ENCODE measurements at places on chromosomes 6 and 20.

GRCh38 chr6:105304366-105304765, 98.5 kb downstream of the PREP start:
- DNase-seq = no peak

- DNase-seq = no peak
These were observed 637 bp upstream of the RPF2 start for GRCh38 chr6:110981202-110981600.

GRCh38 chr20:9909167-9909566, 70.3 kb upstream of the PAK5 start:
- no peak for DNase-seq

DNA sequence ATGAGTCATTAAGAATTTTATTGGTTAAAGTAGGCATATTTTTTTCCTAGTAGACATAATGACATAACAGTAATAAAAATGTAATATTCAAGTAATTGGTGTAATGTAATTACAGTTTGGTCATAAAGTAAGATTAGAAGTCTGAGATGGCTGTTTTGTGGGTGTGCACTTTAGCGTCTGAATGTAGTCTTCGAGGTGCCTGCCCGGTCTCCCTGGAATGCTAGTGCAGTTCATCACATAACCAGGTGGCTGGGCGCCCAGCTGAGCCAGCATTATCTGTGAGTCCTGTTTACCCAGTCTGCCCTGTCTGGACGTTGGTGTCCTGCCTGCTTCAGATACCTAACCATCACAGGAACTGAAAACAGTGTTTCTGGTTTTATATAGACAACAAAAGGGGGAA, 419.1 kb downstream of the CDC5L start:
- DNase-seq = no peak

DNA sequence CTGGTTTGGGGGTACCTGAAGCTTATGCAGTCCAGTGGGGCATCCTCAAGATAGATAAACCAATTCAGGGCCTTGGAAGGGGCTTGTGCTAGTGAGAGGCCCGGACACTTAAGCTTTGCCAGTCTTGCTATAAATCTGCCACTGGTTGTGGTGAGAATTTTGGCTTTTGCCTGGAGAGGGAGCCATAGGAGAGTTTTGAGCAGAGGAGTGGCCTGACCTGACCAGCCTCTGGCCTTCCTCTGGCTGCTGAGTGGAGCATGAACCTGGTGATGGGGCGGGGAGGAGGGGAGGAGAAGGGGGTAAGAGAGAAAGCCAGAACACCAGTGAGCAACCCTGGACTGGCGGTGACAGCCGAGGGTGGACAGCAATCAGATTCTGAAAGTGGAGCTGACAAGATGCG, 7.1 kb downstream of the TMEM74B start:
- DNase-seq = no peak

- no peak for DNase-seq
These were observed 228.1 kb upstream of the RAB32 start for GRCh38 chr6:146315381-146316174.

DNA sequence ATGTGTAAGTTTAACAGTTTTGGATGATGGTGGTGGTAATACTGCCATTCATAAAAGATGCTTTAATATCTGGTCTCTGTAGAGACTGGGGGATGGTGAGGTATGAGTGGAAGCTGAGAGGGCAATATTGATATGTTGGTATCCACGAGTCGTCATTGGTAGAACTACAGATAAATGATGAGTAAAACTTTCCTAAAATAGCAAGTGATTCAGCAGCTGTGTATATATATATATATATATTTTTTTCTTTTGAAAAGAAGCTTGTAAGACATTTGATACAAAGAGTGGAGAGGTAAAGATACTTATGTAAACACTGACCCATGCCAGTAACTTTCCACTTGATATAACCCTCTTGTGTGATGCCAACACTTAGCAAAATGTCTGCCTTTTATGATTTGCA, 41.7 kb upstream of the CITED2 start:
- DNase-seq = no peak

DNA sequence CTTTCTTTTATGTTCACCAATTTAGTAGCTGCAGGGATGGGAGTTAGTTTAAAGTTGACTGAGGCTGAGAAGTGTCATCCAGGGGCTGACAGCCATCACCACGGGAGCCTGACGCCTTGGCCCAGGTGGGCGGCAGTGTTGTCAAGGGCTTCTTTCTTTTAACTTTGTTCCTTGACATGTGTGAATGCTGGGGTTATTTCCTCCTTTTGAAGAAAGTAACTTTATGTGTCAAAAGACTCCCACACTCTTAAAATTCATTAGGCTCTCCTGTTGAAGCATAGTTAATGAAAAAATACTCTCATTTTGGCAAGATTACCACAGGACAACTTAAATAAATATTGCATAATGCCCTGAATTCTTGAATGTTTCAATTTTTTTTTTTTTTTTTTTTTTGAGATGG, 50.0 kb downstream of the SASH1 start:
- no peak for DNase-seq

GRCh38 chr6:134954272-134955000, 4.5 kb upstream of the ALDH8A1 start:
- no peak for DNase-seq

DNA sequence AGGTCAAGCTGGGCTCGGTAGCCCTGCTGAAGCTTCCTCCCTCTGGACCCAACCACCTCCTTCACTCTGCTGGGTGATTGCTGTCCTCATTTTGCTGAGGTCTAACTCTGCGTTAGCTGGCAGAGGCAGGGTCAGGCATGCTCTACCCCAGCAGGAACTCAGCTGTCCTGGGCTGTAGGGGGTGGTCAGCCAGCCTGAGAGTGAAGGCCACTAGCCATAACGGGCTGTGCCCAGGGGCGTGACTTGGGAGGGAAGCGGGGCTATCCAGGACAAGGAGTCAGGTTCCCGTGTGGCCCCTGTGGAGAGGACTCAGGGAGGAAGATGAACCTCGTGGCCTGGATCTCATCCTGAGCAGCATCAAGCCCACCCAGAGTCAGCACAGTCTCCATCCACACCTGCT, 761 bp downstream of the CST5 start:
- DNase-seq = no peak

DNA sequence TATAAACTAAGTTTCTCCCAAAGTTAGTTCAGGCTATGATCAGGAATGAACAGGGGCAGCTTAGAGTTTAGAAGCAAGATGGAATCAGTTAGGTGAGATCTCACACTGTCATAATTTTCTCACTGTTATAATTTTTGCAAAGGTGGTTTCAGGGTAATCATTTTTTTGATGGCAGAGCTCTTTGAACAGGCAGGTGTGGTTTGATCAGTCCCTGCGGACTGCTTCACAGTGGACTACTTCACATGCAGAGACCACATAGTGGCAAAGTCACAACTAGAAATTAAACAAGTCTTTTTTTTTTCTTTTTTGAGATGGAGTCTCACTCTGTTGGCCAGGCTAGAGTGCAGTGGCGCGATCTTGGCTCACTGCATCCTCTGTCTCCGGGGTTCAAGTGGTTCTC, 6.8 kb downstream of the MAS1 start:
- no peak for DNase-seq

GRCh38 chr6:24233813-24234442, 107.9 kb downstream of the NRSN1 start:
- DNase-seq = no peak

- DNase-seq = no peak
These were observed 41.5 kb upstream of the TGM3 start for GRCh38 chr20:2254333-2254732.

- DNase-seq = peak; percentile 37
These were observed 55.5 kb downstream of the REV3L start for GRCh38 chr6:111427341-111428116.

- no peak for DNase-seq
These were observed 19.5 kb upstream of the GMNN start for GRCh38 chr6:24755279-24755678.

- no peak for DNase-seq
These were observed 6.3 kb downstream of the SOD2 start for GRCh38 chr6:159686703-159687102.

Measured in fibroblast of skin of left biceps (primary cell).